ENCODE measurements at places on chromosomes 2 and 18.

- DNase-seq, result no peak
Observed at GRCh38 chr2:152396763-152397162, 61.8 kb downstream of the FMNL2 start.

DNA sequence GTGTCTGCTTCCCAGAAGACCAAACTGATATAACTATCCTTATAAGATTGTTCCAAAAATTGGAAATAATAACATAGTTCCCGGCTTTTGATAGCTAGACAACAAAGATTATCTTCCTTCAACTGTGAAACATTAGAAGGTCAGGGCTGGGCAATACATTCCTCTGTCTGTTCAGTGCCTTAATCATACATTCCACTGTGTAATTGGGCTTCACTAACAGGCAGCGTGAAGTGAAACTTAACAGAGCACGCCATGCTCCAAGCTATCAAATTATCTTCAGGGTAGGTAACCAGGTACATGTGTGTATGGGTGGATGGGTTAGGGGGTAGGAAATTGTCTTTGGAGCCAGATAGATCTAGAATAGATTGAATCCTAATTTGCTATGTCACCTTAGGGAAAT is 23.5 kb upstream of the ARL5A start:
- DNase-seq, result no peak

DNA sequence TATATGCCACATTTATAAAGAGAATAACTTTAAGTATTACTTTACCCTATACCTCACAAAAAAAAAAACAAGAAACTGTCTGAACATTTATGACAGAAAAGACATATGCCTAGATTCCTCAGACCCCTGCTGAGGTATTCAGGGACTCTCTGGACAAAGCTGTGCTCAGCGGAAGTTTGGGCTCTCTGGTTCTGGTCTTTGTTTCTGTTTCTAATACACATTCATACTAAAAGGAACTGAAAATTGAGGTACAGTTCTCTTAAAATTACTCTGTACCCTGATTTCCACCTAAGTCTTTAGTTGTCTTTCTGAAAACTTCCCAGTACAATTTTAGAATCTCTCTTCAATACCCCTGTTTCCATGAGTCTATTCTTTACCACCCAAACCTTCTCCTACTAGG is 160.3 kb downstream of the IKZF2 start:
- DNase-seq, result no peak

GRCh38 chr2:128307595-128307994 is 11.1 kb downstream of the HS6ST1 start:
- no peak for DNase-seq

GRCh38 chr2:109285244-109285651 is 156.2 kb downstream of the SH3RF3 start:
- DNase-seq, result no peak

GRCh38 chr2:25065768-25066167 is 23.9 kb downstream of the EFR3B start:
- no peak for DNase-seq

- no peak for DNase-seq
Observed at GRCh38 chr18:26721854-26722564, 143.5 kb downstream of the AQP4 start.

DNA sequence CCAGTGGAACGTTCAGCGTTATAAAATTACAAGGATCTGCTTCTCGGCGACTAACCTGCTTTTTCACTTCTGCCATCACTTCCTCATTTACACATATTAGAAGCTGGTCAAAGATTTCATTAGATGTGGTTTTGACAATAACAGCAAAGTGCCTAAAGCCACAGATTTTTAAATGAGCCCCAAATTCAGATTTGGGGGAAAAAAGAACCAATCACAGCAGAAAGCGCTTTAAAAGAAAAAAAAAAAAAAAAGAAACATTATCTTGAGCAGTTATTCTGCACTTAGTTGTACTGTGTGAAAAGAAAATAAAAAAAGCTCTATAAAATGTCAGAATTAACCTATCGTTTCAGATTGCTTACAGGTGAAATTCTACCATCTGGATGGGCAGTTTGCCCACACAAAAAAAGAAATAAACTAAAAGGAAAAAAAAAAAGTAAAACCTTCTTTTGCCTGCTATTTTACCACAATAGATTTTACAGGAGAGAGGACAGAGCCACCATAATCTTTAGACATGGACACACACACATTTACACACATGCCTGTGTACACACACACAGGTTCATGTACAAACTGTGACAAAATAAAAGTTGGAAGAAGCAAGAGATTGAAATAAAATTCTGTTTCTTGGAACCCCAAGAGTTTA is 167.2 kb downstream of the TCF4 start:
- no peak for DNase-seq

DNA sequence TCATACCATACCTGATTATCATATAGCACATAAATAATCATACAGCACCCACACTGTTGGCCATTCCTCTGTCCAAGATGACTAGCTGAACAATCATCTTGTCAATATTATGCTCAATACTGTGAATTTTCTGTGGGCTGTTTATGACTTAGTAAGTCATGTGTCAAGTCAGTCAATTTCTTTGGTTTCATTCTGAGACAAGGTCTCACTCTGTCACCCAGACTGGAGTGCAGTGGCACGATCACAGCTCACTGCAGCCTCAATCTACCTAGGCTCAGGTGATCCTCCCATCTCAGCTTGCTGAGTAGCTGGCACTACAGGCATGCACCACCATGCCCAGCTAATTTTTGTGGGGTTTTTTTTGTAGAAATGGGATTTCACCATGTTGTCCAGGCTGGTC is 5.7 kb downstream of the MCM6 start:
- no peak for DNase-seq

DNA sequence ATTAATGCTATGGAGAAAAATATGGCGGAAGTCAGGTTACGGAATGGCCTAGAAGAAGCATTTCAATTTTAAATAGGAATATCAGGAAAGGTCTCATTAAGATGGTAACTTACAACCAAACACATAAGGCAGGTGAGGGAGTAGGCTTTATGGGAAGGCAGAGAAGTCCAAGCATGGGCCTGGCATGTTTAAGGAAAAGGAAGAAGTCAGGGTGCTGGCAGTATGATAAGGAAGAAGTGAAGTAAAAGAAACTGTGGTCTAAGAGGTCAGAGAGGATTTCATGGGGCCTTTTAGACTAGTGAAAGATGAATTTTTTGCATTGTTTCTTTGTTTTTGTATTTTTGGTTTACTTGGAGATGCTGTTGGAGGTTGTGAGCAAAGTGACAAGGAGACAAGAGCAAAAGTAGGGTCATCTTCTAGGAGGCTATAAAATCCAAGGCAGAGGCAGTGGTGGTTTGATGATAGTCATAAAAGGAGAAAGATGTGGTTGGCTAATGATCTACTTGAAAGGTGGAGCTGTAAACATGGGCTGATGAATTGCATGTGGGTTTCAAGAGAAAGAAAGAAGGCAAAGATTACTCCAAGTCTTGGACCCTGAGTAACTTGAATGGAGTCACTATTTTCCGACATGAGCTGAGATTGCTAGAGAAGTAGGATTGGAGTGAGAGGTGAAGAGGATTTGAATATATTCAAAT is 354.3 kb downstream of the GPD2 start:
- DNase-seq, result no peak

DNA sequence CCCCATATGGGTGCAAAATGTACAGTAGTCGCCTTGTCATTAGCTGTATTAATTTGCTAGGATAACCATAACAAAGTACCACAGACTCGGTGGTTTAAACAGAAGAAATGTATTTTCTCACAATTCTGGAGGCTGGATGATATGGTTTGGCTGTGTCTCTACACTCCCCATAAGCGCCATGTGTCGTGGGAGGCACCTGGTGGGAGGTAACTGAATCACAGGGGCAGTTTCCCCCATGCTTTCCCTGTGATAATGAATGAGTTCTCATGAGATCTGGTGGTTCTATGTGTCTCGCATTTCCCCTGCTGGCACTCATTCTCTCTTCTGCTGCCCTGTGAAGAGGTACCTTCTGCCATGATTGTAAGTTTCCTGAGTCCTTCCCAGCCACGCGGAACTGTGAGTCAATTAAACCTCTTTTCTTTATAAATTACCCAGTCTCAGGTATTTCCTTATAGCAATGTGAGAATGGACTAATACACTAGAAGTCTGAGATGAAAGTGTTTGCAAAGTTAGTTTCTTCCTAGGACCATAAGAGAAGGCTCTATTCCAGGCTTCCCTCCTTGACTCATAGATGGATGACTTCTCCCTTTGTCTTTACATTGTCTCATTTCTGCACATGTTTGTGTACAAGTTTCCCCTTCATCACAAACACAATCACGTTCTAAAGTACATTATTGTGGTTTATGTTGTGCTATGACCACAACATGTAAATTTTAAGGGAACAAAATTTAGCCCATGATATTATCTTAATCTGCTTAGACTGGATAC is 1442.6 kb downstream of the SUCLG1 start:
- DNase-seq, result no peak

DNA sequence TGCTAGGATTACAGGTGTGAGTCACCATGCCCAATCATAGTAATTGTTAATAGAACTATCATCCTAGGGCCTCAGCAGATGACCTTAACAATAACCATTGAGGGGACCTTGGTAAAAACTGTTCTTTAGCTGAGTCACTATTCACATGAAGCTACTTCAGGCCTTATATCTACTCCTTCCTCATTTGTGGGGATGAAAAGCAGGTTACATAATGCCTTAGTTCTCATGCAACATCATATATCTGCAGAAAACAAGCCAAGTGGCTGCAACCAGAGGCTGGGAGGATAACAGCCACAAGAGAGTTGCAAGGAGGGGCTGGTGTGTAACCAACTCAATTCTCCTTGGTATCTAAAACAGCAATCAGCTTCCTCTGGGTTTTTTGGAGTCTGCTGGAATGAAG is 445.4 kb downstream of the NBAS start:
- DNase-seq, result no peak

Measured in T-helper 17 cell (primary cell).